ENCODE measurements at places on chromosomes 3 and 15.

DNA sequence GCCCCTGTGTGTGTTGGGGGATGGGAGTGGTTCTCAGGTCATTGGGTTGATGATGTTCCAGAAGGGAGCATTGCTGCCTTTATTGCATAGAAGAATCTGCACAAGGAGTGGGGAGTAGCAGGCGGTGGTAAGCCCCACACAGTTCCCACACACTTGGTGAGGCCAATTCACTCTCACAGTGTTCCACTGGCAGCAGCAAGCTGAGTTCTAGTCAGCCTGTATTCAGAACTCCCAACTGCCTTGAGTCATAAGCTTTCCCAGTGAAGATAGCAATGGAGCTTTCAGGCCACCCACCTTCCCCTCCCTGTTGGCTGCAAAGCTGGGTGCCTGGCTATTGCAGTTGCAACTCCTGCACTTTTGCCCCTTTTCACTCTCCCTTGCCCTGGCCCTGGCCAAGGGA is 181.1 kb upstream of the RBMS3 start:
- no peak for DNase-seq

GRCh38 chr3:60839246-60839645 is 412.0 kb downstream of the FHIT start:
- no peak for DNase-seq

DNA sequence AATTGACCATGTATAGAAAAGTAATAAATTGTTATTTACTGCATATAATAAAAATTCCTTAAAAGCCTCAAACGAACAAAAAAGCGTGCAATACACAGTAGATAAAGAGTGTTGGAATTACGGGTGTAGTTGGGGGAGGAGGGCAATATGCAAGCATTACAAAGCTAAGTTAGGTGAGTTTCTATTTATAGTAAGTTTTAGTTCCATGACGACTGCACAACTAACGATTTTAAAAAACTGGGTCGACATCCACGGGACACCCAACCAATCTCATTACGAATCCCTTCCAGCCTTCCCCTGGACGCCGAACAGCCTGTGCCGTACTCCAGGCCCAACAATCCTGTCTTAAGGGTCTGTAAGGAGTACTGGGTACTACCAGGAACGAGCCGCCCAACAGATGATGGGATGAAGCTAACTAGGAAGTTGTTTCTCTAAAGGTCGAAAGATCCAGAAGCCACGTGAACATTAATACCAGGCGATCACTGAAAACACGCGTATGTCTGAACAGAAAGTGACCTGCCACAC is 677 bp downstream of the POLQ start:
- DNase-seq: no peak

GRCh38 chr3:100041328-100041749 is 73.0 kb downstream of the FILIP1L start:
- no peak for DNase-seq

DNA sequence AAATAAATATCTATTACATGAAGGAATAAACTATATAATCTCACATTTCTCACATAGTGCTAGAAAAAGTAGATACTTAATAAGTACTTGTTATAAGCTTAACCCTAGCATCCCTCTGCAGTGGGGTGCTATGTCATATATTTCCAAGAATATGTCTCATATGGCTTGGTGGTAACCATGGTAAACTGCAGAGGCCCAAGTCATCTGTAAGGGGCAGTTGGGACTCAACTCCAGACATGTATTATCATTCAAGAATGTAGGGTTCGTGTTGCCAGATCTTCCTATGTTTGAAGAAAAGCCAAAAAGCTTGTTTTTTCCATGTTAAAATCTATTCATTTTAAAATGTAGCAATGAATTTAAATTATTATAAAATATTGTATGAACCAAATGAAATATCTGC is 46.2 kb downstream of the ZNF385D start:
- no peak for DNase-seq

DNA sequence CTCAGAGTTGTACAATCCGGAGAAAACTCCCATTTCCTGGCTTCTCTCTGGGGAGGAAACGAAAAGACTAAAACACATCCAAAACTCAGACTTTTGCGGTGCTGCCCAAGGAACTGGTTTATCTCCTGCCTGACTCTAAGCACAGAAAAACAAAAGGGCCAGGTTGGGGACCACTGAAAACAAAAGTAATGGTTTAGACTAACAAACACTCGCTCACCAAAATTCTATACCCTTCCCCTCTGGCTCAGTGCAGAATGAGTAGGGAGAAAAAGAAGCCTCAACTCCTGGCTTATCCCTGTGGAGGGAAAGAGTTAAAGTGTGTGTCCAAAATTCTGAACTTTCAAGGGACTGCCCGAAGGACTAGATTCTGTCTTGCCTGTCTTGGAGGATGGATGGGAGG is 173.6 kb downstream of the FGF12 start:
- no peak for DNase-seq
